SJSA1 (cell line): ENCODE measurements at places on chromosomes 7 and 10. TPM values are rescaled to one million over a fixed set of nuclear protein-coding genes. Genes with fewer than 3 reads are reported as not detected.

MOGAT3 gene
- total RNA-seq, result not detected in 2 replicates

CNTNAP2 gene
- 0.29 TPM in 1 of 2 replicates, not detected in the other for total RNA-seq

LRMDA gene
- not detected in 2 replicates for total RNA-seq

UCMA gene
- not detected in 2 replicates for total RNA-seq

SPDYE2 gene
- not detected in 2 replicates for total RNA-seq

ING3 gene
- 18.3 and 31.2 TPM in 2 replicates for total RNA-seq

- no peak for DNase-seq
These were observed 174.7 kb upstream of the TCF7L2 start for GRCh38 chr10:112775381-112775780.

GRCh38 chr10:36676756-36677430, 448.5 kb upstream of the ANKRD30A start:
- no peak for DNase-seq

DNA sequence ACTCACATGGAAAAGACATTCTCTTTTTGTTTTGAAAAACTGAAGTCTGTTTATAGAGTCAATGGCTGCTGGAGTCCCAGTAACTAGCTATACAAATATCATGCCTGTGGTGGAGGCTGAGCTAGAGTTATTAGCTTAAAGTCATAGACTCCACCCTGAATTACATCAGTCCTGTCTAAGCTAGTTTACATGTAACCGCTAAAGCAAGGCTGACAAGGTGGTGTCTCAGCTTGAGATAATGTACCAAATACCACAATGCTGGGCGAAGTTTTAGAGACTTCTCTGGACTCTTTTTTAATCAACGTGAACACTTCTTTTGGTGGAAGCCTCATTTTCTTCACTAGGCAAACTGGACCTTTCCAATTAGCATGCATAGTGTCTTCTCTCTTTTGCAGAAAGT, 219.4 kb downstream of the ANK3 start:
- DNase-seq, result no peak

DNA sequence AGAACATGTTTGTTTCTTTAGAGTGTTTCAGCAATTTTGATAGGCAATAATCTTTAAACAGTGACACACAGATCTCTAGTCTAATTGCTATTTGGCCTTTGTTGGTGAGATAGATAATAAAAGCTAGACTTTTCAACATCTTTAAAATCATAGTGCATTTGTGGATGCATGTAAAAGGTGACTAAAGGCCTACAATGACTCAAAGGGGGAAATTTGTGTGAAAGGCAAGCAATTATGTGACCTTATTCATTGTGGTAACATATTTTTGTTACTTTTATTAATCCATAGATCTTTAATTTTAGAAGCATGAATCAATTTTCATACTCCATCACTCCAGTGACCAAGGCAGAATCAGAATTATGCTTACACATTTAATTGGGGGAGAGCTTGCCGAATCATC, 299.7 kb downstream of the DGKB start:
- DNase-seq, result no peak

DNA sequence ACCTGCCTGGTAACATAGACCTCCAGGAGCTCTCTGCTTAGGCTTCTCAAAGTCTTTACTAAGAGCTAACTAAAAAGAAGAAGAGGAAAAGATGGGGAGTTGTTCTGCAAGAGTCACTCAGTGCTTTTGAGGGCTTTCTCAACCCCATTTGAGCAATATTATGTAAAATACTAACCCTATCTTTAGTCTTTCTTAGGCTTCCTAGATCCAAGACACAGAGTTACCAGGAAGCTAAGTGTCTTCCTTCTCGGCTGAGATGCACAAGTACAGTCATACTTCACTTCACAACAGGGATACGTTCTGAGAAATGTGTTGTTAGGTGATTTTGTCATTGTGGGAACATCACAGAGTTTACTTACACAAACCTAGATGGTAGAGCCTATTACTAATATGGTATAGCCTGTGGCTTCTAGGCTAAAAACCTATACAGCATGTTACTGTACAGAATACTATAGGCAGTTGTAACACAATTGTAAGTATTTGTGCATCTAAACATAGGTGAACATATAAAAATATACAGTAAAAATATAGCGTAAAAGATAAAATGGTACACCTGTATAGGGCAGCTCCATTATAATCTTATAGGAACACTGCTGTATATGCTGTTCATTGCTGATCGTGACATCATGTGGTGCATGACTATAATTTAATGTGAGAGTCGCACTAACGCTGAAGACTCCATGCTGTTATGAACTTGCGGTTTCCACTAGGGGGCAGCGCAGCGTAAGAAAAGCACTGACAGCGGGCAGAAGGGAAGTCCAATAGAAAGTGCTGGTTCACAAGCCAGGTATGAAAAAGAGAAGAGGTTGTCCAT, 16.3 kb downstream of the ANKRD22 start:
- DNase-seq, result peak; percentile 75

DNA sequence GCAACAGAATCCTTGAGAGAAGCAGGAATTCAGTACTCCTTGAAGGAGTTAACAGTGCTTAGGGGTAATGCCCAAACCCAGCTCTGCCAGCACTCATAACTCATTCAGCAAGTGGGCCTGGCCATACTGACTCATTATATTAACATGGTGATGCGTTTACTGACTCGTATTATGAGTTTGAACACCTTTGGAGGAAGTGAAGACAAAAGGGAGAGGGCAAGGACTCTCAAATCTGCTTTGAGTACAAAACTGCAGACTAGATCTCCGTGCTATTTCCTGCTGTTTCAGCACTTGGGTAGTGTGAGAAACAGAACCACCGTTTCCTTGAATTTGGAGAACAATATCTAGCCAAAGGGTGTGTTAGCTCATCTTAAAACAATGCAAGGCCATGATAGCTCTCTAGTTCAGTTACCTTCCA, 30.8 kb downstream of the SLC16A9 start:
- no peak for DNase-seq

DNA sequence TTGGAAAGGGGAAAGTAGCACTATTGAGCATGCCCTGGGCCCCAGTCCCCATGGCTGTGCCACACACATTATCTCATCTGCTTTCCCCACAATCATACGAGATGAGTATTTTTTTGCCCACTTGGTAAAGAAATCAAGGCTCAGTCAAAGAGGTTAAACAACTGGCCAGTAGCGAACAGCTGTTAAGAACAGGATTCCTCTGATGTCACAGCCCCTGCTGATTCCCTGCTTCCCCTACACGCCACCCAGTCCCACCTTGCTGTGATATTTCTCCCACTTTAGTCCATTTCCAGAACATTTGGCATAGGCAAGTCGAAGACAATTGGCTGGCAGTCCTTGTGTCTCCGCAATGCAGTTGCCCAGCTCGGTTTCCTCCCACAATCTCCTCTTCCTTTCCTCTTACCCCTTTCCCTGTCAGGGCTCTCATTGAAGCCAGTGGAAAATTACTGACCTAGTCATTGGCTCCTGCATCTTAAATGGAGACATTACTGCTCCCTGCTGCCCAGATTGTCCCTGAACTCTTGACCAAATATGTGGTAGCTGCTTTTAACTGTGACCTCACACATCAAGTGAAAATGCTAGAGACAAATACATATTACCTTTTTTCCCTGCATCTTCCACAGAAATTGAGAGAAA, 56.5 kb upstream of the EEPD1 start:
- DNase-seq, result no peak

- DNase-seq, result no peak
These were observed 18.0 kb downstream of the GSTO2 start for GRCh38 chr10:104286939-104287338.

DNA sequence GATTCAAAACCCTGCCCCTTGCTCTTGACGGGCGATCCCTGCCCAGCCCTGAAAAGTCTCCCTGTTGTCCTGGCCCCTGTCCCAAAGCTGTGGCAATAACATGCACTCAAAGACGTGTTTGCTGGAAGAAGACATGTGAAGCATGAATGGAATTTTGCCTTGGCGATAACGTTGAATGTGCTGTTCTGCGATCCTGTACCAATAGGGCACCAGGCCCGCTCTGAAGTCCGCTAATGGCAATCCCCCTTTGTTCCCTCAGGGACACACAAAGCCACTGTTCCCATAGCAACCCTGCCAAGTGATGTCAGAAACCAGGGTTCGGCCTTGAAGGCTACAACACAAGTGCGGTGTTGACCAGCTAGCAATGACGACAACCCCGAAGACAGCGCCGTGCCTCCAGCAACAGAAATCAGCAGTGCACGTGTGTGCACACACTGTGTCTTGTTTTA, 284.6 kb downstream of the KLF6 start:
- DNase-seq, result peak; percentile 52

DNA sequence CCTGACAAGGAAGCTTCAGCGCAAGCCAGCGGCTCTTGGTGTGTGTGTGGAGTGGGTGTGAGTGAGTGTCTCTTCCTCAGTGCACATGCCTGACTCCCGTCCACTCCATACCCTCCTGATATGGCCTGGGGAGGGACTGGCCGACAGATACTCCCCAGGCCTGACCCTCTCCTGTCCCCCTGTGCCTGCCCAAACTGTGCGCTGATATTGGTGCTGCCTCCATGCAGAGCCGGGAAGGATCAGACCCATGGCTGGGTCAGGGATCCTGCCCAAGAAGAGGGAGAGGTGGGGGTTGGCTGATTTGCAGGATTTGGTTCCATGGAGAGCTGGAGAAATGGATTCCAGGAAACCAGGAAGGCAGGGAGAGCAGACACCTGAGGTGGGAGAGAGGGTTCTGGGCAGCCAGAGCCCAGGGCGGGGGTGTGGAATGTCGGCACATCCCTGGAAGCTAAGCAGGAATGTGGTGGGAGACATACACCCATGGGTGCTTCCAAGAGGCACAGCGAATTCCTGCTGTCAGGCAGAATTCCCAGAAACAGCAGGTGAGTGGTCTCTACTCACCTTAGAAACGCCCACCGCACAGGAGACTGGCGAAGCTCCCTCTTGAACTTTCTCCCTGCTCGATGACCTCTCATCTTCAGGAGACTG, 6.3 kb downstream of the CALML5 start:
- no peak for DNase-seq

- peak; percentile 84 for DNase-seq
These were observed 22.6 kb downstream of the PLAC9 start for GRCh38 chr10:80154978-80155695.

DNA sequence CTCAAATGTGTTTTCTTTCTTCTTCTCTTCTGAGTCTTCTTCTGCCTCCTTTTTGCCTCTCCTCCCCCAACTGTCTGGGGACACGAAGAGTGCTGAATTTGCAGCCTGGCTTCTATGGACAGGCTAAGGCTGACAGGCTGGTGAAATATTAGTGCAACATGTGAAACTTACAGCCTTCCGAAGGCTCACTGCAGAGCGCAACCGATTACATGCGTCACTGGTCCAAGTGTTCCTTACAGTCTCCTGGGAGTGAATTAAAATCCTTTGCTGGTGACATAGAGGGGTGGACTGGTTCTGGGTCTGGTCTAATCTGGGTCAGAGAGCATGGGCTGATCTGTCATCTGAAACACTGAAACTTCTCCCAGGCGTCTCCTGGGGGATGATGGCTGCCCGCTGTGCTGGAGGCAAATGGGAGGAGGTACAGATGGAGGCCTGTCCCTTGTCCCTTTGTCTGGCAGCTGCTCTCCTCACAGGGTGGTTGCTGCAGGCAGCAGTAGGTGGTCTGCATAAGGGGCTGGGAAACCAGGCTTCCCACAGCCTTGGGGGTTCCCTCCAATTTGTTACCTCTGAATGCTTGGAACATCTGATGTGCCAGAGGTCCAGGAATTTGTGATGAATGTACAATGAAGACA, 143.8 kb upstream of the BMPER start:
- no peak for DNase-seq

DNA sequence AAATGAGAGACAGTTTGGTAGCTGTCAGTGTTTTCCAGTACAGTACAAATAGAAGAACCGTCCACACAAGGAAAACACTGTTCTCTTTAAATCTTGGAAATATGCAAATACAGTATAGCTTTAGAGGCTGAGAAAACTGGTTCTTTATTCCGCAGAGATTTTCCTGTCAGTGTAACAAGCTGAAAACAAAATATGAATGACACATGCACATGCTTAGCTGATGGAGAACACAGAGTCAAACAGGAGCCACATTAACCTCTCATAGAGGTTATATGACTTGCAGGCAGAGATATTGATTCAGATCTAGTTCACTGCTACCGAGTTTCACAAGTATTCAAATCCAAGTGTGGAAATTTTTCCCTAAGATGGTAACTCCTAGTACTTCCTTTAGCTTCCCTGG, 135.2 kb upstream of the C1QL3 start:
- DNase-seq, result no peak

DNA sequence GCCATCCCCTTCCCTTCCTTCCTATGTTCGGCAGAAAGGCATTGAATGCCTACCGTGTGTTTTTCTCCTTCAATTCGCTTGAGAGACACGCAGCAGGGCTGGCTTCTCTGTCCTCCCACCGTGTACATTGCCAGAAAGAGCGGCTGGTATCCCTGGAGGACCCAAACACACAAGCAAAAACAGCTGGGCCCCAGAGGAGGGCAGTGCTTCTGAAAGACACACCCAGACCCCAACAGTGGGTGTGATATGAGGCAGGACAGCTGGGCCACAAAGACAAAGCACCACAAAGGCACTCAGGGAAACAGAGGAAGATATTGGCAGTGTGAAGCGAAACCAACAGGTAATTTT, 133.1 kb upstream of the SH2B2 start:
- DNase-seq, result no peak

- DNase-seq, result no peak
These were observed 599.2 kb upstream of the POM121L12 start for GRCh38 chr7:52436278-52436677.

DNA sequence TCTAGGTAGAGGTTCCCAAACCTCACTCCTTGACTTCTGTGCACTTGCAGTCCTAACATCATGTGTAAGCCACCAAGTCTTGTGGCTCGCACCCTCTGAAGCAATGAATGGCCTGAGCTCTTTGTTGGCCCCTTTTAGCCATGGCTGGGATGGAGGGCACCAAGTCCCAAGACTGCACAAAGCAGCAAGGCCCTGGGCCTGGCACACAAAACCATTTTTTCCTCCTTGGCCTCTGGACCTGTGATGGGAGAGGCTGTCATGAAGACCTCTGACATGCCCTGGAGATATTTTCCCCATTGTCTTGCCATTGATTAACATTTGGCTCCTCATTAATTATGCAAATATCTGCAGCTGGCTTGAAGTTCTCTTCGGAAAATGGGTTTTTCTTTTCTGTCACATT, 60.3 kb upstream of the MALRD1 start:
- no peak for DNase-seq
